ENCODE measurements at places on chromosomes 1 and 21.

- no peak for DNase-seq
Measured at GRCh38 chr1:18868801-18869424, 9.5 kb upstream of the TAS1R2 start.

- DNase-seq = no peak
Measured at GRCh38 chr1:25439287-25439686, 8.6 kb downstream of the MACO1 start.

- DNase-seq = no peak
Measured at GRCh38 chr1:208855403-208855802, 611.2 kb upstream of the PLXNA2 start.

- no peak for DNase-seq
Measured at GRCh38 chr1:221230605-221231004, 351.4 kb downstream of the HLX start.

GRCh38 chr1:91687452-91687851 lies 186.8 kb downstream of the CDC7 start:
- no peak for DNase-seq

- peak; percentile 73 for DNase-seq
Measured at GRCh38 chr1:3775490-3776230, 3.1 kb downstream of the SMIM1 start.

- DNase-seq = no peak
Measured at GRCh38 chr1:54283635-54284385, 83.8 kb downstream of the MRPL37 start.

DNA sequence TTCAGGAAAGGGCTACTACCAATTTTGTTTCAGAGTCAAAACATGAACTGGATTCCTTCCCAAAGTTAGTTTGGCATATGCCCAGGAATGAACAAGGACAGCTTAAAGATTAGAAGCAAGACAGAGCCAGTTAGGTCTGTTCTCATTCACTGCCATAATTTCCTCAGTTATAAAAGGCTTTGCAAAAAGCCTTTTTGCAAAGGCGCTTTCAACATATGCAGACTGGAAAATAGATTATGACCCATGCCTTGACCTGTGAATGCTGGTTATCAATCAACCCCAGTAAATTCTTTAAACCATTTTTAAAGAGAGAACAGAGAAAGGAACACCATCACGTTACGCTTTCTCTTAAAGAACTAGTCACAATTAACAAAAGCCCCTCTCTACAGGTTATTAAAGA lies 1.7 kb upstream of the FRRS1 start:
- no peak for DNase-seq

All from activated CD8-positive, alpha-beta memory T cell treated with anti-CD3 and anti-CD28 coated beads, Interleukin-2, amount 50 U/mL, for 48 hours (primary cell).